Myocyte (in vitro differentiated cells): ENCODE measurements at places on chromosomes 5 and 9.

DNA sequence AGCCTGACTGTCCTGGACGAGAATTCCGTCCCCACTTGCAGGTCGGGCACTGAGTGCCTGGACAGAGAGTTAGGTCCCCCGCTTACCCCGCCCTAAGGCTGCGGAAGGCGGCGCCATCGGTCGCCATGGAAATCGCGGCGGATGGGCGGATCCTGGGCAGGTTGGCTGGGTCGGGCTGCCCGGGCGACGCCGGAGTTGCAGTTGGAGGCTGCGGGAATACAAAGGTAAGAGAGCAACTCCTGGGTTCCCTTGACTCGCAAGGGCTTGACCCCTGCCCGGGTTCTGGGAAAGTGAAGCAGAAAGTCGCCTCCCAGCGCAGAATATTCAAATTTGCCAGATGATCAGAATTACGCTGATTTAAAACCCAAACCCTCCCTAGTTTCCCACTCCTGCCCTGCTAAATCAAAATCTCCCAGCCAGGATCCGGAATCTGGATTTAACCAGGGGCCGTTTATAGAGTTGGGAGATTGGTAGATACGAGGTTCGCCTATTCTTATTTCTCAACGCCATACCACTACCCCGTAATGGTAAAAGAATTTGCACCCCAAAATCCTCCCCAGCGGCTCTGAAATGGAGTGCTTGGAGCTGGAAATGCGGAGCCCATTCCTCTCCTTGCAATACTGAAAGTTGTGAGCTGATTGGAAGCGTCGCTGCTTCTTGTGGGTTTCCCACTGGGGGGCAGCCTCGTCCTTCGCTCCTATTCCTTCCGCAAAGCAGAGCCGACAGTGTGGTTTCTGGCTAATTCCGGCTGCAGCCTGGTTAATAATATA lies 156.4 kb upstream of the RASEF start:
- DNase-seq = peak; percentile 80

GRCh38 chr9:36194326-36195000 lies 3.7 kb downstream of the CLTA start:
- DNase-seq = no peak

- DNase-seq = no peak
Measured at GRCh38 chr9:33135470-33135958, 31.6 kb downstream of the B4GALT1 start.

DNA sequence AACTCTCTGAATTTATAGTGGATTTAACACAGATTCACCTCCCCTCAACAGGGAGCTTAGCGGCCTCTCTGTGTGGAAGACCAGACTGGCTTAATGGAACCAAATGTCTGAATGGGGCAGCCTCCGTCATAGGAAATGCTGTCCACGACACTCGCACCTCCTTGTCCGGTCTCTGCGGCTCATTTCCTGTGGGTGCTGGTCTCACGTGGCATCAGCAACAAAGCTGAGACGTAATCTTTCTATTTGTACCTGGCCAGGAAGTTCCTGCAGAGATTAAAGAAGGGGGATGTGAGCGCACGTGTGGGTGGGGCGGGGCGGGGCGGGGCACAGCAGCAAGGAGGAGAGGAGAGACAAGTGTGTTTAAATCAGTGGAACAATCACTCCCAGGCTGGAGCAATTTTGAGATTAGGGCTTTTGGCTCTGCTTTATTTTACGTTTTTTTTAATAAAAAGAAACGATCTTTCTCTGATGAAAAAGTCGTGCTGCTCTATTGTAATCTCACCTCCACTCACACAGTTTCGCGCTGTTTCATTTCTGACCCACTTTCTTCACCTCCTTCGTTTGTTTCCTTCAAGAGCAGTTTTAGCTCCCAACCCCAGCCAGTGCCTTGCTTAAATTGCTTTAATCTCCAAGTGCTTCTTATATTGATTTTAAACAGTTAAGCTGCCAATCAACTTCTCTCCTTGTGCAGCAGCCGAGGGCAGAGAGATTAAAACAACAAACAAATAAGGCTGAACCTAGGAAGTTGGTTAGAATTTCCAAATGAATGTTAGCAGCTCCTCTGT lies 132.2 kb upstream of the ASTN2 start:
- DNase-seq = no peak

DNA sequence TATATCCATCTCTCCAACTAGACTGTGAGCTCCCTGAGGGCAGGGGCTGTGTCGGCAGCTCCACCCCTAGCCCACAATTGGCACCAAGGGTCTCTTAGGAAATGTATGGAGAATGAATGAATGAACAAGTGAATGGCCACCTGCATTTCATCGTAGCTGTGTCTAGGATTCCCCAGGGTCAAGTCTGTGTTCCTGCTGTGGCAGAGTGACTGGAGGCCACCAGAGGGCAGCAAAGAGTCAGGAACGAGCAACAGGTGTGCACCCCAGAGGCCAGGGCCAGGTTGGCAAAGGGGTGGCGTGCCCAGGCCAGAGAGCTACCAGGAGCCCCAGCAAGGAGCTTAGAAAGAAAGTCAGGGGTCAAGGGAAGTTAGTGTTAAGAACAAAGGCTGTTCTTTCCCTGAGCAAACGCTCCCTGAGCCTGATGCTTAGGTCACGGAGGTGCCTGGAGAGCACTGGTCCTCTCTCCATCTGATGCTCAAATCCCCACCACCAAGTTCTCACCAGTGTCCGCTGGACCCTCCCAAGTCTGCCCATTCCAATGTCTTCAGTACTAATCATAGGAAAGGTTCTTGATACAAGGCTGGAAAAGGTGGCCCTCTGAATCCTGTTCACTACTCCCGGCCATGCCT lies 160.7 kb downstream of the PAX5 start:
- peak; percentile 57 for DNase-seq

DNA sequence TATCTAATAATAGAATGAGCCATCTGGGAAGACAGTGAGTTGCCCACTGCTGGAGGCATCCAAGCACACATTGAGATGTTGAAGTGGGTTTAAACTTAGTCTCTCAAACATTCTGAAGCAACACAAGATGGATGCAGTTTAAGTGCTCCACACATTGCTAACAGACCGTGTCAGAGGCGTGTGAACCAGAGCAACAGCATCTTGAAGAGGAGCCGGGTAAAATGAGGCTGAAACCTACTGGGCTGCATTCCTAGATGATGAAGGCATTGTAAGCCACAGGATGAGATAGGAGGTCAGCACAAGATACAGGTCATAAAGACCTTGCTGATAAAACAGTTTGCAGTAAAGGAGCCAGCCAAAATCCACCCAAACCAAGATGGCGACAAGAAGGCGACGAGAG lies 73.5 kb upstream of the TMEM215 start:
- no peak for DNase-seq

DNA sequence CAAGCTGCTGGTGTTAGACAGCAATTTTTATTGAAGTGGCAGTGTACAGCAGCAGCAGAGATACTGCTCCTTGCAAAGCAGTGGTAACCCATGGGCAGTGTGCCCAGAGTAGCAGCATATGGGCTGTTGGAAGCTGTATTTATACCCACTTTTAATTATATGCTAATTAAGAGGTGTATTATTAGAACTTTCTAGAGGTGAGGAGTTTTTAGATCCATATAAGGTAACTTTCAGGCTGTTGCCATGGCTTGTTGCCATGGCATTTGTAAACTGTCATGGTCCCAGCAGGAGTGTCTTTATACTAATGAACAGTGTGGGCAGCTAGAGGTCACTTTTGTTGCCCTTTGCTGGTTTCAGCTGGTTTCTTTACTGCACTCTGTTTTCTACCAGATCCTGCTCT lies 3.7 kb upstream of the PJA2 start:
- peak; percentile 76 for DNase-seq
